ENCODE measurements at places on chromosomes 6 and 20. TPM values are rescaled to one million over a fixed set of nuclear protein-coding genes. Genes with fewer than 3 reads are reported as not detected.

The ZNF165 gene
- 1.1 TPM for total RNA-seq

The POM121L2 gene
- total RNA-seq: 0.04 TPM

The EMILIN3 gene
- total RNA-seq: 0.50 TPM

The B3GALT4 gene
- total RNA-seq: 0.93 TPM

The FLRT3 gene
- total RNA-seq: 2.2 TPM

The CLVS2 gene
- 0.14 TPM for total RNA-seq

The COL9A3 gene
- total RNA-seq: 0.54 TPM

The OSBPL2 gene
- total RNA-seq: 21.6 TPM

The SIRPG gene
- total RNA-seq: not detected

The CCN6 gene
- not detected for total RNA-seq

The C6orf58 gene
- total RNA-seq: 0.15 TPM

The MRPS10 gene
- 42.0 TPM for total RNA-seq

The KCNQ5 gene
- 1.6 TPM for total RNA-seq

The PLN gene
- not detected for total RNA-seq

The MAP7 gene
- 28.2 TPM for total RNA-seq

The OR2H1 gene
- not detected for total RNA-seq

The TRIM31 gene
- 1.2 TPM for total RNA-seq

The RHAG gene
- total RNA-seq: 0.07 TPM

The MCCD1 gene
- not detected for total RNA-seq

The GSTA2 gene
- total RNA-seq: 0.07 TPM

The PACRG gene
- not detected for total RNA-seq

The CITED2 gene
- total RNA-seq: 27.7 TPM

The CDC5L gene
- total RNA-seq: 16.9 TPM

The TMEM244 gene
- not detected for total RNA-seq

The SNRPB2 gene
- 118 TPM for total RNA-seq

The LY6G5C gene
- 1.6 TPM for total RNA-seq

The ITCH gene
- total RNA-seq: 33.2 TPM
